AG04449 (cell line): ENCODE measurements at places on chromosomes 2 and 18.

GRCh38 chr2:230893338-230893737 is 28.6 kb downstream of the ITM2C start:
- no peak for DNase-seq

DNA sequence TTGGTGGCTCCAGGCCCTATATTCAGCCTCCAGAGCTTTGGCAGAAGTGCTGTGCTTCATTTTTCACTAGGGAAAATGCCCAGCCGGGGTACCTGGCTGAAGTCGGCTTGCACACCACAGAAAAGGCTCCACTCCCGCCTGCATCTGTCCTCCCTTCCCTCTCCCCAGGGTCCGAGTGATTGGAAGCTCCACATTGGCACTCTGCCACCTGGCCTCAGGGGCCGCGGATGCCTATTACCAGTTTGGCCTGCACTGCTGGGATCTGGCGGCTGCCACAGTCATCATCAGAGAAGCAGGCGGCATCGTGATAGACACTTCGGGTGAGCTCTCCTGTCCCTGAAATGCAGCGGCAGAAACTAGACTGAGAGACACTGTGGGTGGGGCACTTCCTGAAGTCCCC is 47.4 kb downstream of the IMPA2 start:
- no peak for DNase-seq

DNA sequence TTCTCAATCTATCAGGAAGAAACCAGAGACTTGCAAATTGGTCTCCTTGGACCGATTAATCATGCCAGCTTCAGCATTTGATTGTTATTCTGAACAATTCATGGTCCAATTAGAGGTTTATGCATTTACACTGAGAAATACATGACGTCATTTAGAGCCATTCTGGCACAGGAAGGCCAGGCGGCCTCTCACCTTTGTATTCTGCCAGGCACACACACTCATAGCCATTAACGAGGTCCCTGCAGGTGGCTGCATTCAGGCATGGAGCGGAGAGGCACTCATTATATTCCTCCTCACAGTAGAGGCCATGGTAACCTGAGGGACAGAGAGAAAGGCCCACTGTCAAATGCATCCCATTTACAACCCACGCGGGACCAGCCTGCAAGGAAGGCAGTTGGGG is 146.8 kb upstream of the PID1 start:
- DNase-seq = no peak

GRCh38 chr2:187956906-187957534 is 334.7 kb upstream of the GULP1 start:
- peak; percentile 0 for DNase-seq

DNA sequence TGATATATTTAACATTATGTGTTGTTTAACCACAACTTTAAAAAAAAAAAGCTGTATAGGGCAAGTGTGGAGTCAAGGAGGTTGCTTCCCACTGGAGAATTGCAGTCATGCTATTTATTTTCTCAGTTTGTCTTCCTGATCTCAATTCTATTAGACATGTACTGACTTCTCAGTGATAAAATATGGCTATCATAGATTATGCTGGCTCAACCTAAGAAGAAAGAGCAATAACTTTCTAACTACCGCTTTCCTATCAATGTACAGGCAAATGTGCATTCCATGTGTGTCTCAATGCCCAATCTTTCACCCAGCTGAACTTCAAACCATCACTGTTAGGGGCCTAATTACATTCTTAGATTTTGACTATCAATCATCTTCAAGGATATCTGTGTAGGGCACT is 201.4 kb downstream of the CTNNA2 start:
- no peak for DNase-seq

DNA sequence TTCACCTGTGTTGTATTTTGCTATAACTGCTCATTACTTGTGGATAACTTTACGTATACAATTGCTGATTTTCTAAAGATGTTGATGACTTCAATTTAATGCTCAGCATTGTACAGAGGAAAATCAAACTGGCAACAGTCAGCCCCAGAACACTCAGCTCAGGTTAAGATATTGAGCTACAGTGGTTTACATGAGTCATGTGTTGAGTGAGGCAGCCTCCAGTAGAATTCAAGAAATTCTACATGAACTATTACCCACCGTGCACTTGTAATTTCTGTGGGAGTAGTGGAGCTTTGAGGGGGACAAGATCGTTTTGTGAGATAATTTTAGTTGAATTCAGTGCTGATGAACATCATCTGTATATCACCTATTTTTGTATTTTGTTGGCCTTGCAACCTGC is 292.3 kb downstream of the ALPK2 start:
- DNase-seq = no peak

- DNase-seq = no peak
Measured at GRCh38 chr2:213086571-213086970, 64.8 kb downstream of the IKZF2 start.

GRCh38 chr18:59268721-59269562 is 4.3 kb downstream of the RAX start:
- DNase-seq = no peak

DNA sequence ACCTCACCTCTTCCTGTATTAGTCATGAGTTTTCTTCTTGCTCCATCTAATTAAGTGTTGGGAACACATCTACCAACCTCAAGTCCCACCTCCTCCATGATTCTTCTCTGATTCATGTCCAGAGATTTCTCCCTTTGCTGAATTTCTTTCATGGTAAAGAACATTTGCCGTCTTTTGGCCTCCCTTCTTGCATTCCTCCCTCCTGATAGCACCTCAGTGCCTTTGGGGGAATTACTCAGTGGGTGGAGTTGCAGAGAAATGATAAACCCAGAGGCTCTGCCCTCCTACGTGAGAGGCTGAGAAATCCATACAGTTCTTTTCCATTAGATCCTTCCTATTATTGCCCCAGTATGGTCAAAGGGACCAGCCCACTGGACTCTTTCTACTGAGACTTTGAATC is 651.9 kb downstream of the SLC4A3 start:
- DNase-seq = peak; percentile 86

DNA sequence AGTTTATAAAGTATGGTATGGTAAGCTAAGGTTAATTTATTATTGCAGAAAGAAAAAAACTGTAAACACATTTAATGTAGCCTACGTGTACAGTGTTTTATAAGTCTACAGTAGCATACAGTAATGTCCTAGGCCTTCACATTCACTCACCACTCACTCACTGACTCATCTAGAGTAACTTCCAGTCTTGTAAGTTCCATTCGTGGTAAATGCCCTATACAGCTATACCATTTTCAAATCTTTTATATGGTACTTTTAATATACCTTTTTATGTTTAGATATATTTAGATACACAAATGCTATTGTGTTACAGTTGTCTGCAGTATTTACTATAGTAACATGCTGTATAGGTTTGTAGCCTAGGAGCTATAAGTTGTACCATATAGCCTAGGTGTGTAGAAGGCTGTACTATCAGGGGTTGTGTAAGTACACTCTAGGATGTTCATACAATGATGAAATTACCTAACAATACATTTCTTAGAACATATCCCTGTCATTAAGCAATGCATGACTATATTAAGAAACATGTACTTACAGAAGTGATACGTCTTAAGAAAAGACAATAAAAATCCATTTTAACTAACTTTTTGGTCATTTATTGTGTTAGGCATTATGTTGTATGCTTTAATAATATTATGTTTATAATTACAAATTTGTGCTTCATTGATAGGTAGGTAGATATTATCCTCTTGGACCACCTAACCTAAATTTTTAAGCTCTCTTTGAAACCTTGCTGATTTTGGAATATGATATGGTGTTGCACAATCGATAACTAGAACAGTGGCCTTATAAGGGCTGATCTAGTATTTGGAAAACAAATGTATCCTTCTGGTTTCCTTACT is 51.9 kb downstream of the VRK2 start:
- peak; percentile 16 for DNase-seq
